ENCODE measurements at places on chromosomes 1 and 21.

- DNase-seq: peak; percentile 38
These were observed 80.6 kb downstream of the LBR start for GRCh38 chr1:225347123-225347683.

GRCh38 chr1:218444588-218444987 lies 99.5 kb downstream of the TGFB2 start:
- no peak for DNase-seq

- no peak for DNase-seq
These were observed 45.6 kb downstream of the ZZZ3 start for GRCh38 chr1:77636864-77637263.

- no peak for DNase-seq
These were observed 1.1 kb upstream of the PRDM16 start for GRCh38 chr1:3067671-3068563.

All from HT1080 (cell line).